ENCODE measurements at places on chromosomes 4 and X. TPM values are rescaled to one million over a fixed set of nuclear protein-coding genes. Genes with fewer than 3 reads are reported as not detected.

- no peak for DNase-seq
Measured at GRCh38 chr4:14667624-14668151, 334.6 kb upstream of the CPEB2 start.

- no peak for DNase-seq
Measured at GRCh38 chr4:182807346-182807745, 109.8 kb downstream of the DCTD start.

DNA sequence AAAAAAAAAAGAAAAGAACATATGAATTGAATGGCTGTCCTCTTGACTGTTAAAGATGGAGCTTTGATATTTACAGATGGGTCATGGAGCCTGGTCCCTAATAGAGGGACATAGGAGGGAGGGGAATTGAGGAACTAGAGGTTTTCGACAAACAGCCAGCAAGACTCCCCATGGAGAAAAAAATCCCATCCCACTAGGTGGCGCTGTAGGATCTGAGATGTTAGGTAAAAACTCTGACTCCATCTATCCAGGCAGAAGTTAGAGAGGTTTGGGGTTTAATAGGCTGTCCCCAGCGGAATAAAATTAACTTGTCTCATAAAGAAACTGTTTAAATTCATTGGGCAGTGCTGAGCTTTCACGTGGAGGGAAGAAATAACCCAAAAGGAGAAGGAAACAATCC lies 45.9 kb downstream of the HMGB2 start:
- DNase-seq = no peak

- DNase-seq = no peak
Measured at GRCh38 chrX:1483843-1484637, 31.3 kb upstream of the ASMTL start.

DNA sequence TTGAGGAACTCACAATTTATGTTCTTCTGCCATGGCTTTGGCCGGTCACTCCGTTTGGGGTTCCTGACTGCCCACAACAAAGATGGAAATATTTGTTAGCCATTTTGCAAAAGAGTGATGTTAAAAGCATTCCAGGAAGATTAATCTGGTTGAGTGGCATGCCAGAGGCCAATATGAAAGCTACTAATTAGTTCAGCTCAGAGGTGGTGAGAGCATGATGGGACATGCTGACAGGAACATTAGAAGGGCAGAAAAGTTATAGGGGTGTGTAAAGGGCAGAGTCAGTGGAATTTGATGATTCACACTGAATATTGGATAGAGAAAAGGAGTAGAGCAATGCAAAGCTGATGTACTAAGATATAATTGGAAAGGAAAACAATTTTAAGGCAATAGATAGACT lies 94.4 kb downstream of the TLL1 start:
- no peak for DNase-seq

DNA sequence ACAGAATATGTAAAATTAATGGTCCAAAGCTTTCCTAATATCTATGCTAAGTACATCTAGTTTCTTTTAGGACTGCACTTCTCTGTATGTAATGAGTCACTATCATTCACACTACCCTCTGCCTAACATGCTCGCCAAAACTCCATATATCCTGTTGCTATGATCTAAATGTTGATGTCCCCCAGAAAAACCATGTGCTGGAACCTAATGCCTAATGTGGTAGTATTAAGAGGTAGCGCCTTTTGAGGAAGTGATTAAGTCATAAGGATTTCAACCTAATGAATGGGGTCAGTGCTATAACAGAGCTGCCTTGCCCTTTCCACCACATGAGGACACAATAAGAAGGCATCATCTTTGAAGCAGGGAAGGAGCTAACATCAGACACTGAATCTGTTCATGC lies 34.9 kb upstream of the NFKB1 start:
- no peak for DNase-seq

GRCh38 chr4:186982160-186982559 lies 258.5 kb upstream of the FAT1 start:
- no peak for DNase-seq

- DNase-seq = no peak
Measured at GRCh38 chr4:83629945-83630721, 94.2 kb downstream of the GPAT3 start.

DNA sequence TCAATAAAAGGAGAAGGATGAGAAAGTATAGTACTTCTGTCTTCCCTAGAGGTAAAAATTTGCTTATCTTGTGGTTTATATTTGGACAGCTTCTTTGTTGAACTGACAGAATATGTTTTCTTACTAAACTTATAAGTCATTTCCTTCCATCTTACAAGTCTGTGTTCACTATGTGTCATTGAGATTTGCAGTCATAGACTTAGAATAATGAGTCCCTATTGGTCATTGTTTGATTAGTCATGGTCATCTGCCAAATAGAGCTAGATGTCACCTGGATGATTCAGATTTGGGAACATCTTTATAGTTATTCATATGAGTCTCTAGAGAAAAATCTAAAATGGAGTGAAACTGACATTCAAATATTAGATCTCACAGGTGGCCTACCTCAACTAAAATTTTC lies 51.5 kb downstream of the SPATA18 start:
- no peak for DNase-seq

- DNase-seq = no peak
Measured at GRCh38 chr4:73687421-73687820, 52.9 kb upstream of the CXCL8 start.

DNA sequence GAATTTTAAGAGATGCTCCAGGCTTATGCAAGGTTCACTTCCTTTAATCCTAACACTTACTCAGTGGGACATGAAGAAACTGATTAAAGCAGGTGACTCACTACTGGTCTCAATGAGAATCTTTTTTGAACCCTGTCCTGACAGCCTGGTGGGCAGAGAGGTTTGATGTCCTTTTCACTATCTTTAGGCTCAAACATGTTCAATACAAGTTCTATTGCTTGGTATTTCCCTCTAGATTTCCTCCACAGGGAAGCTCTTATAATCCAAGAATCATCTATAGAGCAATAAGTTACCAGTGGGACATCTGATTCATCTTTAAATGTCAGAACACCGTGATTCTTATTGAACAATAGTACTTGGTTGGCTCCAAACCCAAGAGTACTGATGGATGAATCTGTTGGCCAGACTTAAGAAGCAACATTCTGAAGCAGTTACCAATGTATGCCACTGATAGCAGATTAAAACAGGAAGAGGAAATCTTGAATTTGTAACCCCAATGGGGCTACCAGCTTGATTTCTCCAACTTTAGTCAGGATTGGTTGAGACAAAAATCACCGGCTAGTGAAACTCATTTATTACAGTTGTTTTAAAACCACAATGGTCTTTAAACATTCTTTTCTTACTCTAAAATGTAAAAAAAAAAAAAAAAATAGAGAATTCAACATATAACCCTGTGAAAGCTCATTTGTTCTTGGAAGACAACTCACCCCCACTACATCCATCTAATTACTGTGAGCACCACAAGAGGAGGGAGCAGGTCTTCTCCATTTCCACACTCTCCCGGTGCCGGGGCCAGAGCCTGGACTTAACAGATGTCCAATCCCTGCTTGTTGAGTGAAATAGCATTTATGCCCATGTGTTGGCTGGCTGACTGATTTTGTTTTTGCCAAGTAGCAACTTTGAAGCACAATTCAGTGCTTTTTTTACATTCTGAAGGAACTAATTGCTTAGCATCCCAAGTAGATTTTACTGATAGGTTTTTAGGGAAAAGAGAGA lies 43.3 kb downstream of the FGFBP1 start:
- no peak for DNase-seq

GRCh38 chr4:184052616-184053015 lies 147.5 kb downstream of the STOX2 start:
- no peak for DNase-seq

DNA sequence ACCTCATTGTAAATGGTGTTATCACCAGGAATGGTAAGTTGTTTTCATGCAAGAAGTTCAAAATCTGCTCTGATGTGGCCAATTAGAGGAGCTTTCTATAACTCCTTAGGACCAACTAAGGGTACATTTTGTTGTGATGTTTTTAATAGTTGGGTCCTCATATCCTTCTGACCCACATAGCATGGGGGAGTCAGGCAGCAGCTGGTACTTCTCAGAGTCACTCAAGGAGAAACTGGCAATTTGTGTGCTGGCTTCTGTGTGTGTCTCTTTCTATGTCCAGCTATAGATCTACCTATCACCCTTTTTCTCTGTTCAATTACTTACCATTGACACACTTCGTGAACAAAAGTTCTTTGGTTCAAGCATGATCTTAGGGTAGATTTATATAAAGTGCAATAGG lies 194.3 kb upstream of the TENM3 start:
- no peak for DNase-seq

Gene ADH1A
- not detected for total RNA-seq

Gene BEND2
- total RNA-seq = not detected

Gene ARHGEF6
- total RNA-seq = 33.0 TPM

All from activated B cell treated with CpG ODN at 0.5 μM for 24 hours (primary cell).